MM.1S (cell line): ENCODE measurements at places on chromosomes 12 and 14.

DNA sequence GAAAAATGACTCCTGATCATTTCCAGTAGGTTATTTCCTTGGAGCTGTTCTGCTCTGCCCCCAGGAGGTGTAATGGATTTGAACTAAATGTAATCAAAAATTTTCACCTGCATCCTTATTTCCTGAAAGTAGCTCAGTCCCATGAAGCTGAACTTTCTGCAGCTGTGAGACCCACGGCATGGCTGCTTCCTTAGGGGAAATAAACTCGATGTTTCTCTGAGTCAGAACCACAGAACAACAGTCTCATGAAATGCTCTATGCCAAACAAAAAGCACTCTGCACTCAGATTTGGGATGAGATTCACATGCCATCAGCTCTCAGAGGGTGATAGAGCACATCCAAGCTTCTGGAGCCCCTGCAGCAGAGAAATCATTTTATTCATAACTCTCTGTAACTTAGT lies 224.1 kb upstream of the PLEKHG7 start:
- peak; percentile 4 for DNase-seq

DNA sequence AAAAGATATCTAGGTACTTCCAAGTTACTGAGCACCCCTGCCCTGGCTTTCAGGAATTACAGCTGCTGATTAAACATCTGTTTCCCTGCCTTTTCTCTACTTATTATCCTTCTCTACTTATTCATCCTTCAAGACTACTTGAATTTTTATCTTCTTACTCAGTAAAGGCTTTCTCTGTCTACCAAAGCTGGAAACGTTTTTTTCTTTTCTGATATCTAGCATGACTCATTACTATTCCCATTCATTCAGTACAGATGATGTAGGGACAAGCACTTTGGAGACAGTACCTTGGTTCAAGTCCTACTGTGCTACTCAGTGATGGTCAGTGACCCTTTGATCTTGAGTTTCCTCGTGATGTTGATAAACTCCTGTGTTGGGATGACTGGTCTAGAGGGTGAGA lies 848.7 kb downstream of the NRXN3 start:
- no peak for DNase-seq

DNA sequence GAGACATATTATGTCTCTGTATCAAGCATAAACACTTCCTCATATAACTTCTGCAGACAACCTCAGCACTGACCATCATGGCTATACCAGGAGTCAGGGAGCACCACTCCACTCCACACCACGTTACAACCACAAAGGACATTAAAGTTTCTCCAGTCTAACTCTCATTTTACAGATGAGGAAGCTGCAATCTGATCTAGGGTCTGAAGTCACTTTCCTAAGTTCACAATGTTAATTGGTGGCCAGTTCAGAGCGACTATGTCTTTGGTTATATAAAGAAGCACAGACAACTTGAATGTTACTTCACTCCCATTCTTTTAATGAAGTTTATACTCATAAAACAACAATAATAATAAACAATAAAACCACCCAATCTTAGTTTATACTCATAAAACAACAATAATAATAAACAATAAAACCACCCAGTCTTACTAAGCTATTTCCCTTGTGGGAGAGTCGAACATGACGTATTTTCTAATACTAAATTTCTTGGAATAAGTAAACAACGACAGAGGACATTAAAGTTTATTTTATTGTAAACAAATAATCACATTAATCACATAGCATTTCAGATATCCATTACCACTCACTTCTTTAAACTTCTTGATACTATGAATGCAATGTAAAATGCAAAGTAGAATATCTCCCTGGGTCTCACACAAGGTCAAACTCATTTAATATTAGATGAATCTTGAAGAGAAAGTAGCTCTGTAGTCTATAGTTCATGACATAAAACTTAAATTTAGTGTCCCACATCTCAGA lies 72.4 kb upstream of the SSTR1 start:
- no peak for DNase-seq

DNA sequence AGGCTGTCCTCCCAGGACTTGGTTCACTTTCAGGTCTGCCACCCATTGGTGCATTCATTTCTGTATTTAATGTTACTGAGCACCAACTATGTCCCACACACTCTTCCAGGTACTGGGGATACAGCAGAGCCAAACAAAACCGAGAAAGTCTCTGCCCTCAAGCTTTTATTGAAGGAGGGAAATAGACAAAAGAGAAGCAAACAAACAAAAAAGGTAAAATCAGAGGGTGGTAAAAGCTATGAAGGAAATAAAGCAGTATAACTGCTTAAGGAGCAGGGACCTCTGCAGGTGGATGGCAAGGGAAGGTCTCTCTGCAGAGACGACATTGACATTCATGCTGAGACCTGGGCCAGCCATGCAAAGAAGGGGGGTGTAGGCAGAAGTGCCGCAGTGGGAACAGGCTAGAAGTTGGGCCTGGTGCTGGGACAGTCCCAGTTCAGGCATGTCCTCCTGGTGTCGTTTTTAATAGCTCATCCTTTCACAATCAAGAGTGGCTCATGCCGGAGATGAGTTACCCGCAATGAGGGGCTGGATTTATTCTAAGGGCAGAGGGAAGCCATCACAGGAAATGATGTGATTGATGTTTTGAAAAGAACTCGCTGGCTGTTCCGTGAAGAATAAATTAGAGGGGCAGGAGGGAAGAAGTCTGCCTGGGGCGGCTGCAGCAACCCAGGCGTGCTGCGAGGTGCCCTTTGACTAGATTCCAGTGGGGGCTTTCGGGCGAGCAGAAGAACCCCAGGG lies 72.8 kb downstream of the IRF2BPL start:
- DNase-seq, result peak; percentile 27

GRCh38 chr12:109737631-109738030 lies 24.0 kb downstream of the FAM222A start:
- no peak for DNase-seq

GRCh38 chr14:98964171-98964570 lies 307.8 kb downstream of the BCL11B start:
- no peak for DNase-seq

DNA sequence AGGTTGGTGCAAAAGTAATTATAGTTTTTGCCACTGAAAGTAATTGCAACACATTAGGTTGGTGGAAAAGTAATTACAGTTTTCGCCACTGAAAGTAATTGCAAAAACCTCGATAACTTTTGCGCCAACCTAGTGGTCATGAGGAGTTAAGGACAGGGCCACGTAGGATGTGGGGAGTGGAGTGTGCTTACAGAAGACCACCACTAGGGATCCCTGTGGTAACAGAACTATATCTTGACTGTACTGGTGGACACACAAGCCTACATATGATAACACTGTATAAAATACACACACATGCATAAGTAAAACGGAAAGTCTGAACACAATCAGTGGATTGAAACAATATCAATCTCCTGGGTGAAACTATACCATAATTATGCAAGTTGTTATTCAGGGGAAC lies 187.4 kb upstream of the ABCD2 start:
- no peak for DNase-seq

DNA sequence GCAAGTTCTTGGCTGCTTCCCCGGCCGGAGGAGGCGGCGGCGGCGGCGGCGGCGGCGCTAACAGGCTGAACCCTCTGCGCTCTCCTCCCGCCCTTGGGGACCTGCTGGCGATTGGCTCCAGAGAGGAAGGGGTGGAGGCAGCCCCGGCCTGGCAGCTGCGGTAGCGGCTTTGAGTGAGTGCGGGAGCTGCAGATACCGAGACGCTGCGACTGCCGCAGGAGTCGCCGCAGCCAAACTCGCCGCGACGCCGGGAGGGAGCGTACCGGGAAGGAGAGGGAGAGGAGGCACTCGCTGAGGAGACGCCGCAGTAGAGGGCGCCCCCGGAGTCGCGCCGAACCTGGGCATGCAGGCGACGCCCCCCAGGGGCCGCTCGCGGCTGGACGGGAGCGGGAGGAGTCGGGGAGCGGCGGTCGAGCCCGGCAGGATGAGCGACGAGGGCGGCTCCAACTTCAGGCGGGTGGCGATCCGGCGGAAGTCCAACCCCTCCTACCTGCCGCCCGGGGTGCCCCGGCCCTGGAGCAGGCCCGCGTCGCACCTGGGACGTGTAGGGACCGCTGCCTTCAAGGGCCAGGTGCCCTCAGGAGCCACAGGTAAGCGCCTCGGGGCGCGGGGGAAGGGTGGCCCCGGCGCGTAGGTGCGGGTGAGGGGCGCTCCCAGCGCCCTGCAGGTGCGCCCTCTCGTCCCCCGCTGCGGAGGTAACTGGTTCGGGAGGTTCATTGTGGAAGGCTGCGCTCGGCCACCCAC lies at the start of gene FGD4:
Gene FGD4 (plus strand): TSS at position 189 of the 744 bp plus-strand sequence.
- DNase-seq, result peak; percentile 90

- DNase-seq, result no peak
Measured at GRCh38 chr12:124548854-124549378, 18.5 kb downstream of the NCOR2 start.

DNA sequence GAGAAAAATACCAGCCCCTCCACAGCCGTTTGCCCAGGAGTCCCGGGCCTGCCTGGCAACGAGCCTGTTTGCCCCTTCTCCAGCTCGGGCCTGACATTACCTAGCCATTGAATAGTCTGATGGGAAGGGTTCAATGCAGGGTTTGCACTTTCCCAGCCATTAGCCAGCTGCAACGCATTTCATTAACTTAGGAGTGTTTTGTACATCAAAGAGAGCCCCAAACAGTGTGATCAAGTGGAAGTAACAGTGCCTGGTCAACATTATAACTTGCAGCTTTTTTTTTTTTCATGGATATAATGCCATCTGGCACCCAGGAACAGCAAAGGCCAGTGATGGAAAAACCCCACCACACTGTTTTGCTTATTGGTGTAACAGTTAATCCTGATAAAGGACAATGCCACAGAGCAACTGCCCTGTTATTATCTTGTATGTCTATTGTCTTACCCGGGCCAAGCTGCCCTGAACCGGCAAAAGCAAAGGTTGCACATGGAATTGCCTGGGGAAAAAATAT lies 38.0 kb downstream of the BTG1 start:
- DNase-seq, result no peak

DNA sequence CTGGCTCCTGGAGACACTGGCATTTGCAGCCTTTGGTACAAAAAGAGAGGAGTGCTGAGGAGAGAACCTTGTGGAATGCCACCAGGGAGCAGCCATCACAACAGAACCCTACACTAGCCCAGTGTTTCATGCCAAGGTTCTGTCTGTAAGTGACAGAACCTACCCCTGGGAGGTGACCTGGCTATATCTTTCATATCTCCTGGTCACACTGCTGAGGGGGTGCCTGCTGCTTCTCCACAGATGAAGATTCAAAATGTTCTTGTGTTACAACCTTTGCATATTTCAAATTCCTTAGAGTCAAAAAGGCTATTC lies 12.7 kb upstream of the EIF4B start:
- no peak for DNase-seq

DNA sequence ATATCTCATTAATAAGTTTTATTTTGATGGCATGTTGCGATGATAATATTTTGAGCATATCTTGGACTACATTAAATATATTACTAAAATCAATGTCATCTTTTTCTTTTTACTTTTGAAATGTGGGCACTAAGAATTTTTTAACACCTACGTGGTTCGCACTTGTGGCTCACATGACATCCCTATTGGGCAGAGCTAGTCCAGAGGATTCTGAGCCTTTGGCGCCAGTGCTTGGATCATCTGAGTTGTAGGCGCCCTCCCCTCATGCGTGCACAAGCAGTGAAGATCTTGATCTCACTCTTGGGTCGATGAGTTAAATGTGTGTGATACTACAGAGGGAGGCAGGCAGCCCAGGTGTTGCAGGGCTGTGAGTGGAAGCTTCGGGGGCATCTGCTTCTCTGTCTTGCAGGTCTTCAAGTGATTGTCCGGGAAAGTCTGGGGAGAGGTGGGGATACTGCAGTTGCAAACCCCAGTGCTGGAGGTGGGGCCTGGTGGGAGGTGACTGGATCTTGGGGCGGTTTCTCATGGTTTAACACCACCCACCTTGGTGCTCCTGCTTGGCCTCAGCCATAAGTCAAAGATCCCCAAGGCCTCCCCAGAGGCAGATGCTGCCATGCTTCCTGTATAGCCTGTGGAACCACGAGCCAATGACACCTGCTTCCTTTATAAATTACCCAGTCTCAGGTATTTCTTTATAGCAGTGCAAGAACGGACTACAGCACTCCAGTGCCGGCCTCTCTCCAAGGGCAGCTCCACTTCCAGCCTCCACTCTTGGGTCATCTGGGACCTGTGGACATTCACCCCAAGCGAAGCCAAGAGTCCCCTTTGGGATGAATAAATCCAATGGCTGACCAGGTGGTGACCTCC lies 46.1 kb upstream of the PPP2R5C start:
- no peak for DNase-seq

- DNase-seq, result no peak
Measured at GRCh38 chr14:95564060-95564459, 29.2 kb downstream of the GLRX5 start.

DNA sequence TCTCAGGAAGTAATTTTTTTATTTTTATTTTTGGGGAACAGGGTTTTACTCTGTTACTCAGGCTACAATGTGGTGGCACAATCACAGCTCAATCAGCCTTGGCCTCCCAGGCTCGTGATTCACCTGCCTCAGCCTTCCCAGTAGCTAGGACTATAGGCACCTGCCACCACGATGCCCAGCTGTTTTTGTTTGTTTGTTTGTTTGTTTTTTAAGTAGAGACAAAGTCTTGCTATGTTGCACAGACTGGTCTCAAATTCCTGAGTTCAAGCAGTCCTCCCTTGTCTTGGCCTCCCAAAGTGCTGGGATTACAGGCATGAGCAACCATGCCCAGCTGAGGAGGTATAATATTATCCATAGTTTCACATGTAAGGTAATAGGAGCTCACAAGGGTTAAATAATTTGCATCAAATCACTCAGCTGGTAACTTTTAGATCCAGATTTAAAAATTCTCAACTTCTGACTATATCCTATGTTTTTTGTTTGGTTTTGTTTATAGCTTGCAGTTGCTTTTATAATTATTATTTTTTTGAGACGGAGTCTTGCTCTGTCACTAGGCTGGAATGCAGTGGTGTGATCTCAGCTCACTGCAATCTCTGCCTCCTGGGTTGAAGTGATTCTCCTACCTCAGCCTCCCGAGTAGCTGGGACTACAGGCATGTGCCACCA lies 629.3 kb downstream of the DIO2 start:
- DNase-seq, result no peak

- DNase-seq, result no peak
Measured at GRCh38 chr12:1284611-1285010, 293.6 kb downstream of the ERC1 start.

GRCh38 chr12:57897286-57897974 lies 43.9 kb upstream of the ATP23 start:
- DNase-seq, result no peak

DNA sequence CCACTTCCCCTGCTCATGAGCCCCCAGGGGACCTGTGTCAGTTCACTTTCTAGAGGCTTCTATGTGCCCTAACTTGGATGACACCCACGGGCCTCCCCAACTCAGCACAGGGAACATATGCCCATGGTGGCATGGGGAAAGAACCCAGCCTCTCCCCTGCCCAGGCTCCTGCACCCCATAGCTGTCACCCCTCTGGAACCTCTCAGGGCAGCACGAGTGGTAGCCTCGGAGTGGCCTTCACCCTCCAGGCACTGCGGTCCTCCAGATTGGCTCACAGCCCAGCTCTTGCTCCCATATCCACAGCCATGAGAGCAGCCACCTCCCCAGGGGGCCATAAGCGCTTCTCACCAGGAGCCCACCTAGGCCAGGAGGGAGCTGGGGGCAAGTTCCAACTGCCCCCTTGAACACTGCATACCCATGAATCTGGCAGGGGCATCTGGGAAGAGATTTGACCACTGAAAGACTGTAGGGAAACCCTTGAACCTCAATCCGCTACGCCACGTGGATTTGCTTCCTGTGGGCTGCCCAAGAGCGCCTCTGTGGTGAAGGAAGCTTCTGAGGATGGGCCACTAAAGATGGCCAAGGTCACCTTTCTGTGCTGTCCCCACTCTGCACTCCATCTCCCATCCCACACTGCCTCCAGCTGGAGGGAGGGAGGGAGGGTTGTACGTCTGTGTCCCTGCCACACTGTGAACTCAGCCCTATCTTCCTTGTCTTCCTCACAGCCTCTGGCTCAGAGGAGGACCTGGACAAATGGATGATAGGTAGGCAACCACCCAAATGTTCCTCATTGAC lies 11.9 kb downstream of the PLD4 start:
- no peak for DNase-seq
